Naive thymus-derived CD4-positive, alpha-beta T cell (primary cell): ENCODE measurements at places on chromosomes 4 and X.

- H3K4me1 ChIP-seq = no peaks in the 10 kb centered on the region
- H3K27me3 ChIP-seq = no peaks in the 10 kb centered on the region
- DNase-seq = no peak
- H3K36me3 ChIP-seq = no peaks in the 10 kb centered on the region
Measured at GRCh38 chr4:81870275-81870674, 398.6 kb upstream of the RASGEF1B start.

GRCh38 chrX:68647156-68647957 is at the start of gene STARD8:
STARD8 (plus strand) TSS chrX:68647666; CDS start chrX:68647883, 217 bp downstream.
- DNase-seq = no peak
- no peaks in the 10 kb centered on the region for H3K27me3 ChIP-seq
- no peak within 1 kb of the TSS for H3K27ac ChIP-seq

DNA sequence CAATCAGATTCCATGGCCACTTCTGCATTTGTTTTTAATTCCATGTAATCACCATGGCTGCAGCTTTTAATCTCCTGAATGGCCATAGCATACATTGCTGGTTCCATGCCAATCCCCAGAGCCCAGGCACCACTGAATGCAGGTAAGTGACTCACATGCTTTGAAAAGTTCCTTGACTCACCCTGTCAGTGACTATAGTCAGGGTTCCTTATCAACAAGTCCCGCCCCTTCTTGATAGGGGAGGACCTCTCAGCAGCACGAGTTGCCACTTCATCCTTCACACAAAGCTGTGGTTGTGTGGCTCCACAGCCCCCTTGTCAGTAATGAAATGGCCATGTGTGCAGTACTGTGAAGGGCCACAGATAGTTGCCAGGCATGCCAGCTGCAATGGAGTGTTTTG is 516.6 kb downstream of the PPARGC1A start:
- H3K36me3 ChIP-seq = no peaks in the 10 kb centered on the region
- H3K27me3 ChIP-seq = no peaks in the 10 kb centered on the region
- no peak for DNase-seq
- no peak overlapping the region for H3K4me3 ChIP-seq
- H3K4me1 ChIP-seq = no peaks in the 10 kb centered on the region
- no peak overlapping the region for H3K27ac ChIP-seq

GRCh38 chr4:8247047-8247930 is 22.3 kb upstream of the HTRA3 start:
- no peak for DNase-seq
- H3K27me3 ChIP-seq = no peaks in the 10 kb centered on the region

DNA sequence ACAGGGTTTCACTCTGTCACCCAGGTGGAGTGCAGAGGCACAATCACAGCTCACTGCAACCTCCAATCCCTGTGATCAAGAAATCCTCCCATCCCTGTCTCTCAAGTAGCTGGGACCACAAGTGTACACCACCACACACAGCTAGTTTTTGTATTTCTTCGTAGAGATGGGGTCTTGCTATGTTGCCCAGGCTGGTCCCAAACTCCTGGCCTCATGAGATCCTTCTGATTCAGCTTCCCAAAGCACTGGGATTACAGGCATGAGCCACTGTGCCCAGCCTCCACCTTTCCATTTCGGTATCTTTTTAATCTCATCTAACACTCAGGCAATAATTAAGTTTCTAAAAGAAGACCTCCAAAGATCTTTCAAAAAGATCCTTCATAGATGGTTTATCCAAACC is 22.9 kb downstream of the ADGRA3 start:
- no peaks in the 10 kb centered on the region for H3K4me1 ChIP-seq
- no peak for DNase-seq
- H3K36me3 ChIP-seq = no peaks in the 10 kb centered on the region
- H3K4me3 ChIP-seq = no peak overlapping the region
- H3K27ac ChIP-seq = no peak overlapping the region
- H3K27me3 ChIP-seq = no peaks in the 10 kb centered on the region

DNA sequence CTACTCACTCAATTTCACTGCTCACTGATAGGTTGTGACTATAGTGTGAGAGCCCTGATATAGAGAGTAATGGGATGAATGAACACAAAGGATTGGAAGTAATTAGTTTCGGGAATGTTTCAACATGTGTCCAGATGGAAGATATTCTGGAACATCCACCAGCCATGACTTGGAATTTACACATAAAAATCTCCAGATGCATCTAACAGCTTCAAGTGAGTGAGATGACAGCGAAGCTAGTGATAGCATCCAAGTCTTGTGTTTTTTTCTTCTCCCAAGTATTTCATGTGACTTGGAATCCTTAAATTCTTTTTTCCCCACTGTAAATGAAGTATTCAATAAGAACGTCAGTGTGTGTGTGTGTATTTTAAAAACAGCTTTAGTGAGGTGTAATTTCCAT is 82.1 kb downstream of the CLDN34 start:
- no peak for DNase-seq
- no peaks in the 10 kb centered on the region for H3K4me1 ChIP-seq
- no peak overlapping the region for H3K27ac ChIP-seq
- no peak overlapping the region for H3K4me3 ChIP-seq

DNA sequence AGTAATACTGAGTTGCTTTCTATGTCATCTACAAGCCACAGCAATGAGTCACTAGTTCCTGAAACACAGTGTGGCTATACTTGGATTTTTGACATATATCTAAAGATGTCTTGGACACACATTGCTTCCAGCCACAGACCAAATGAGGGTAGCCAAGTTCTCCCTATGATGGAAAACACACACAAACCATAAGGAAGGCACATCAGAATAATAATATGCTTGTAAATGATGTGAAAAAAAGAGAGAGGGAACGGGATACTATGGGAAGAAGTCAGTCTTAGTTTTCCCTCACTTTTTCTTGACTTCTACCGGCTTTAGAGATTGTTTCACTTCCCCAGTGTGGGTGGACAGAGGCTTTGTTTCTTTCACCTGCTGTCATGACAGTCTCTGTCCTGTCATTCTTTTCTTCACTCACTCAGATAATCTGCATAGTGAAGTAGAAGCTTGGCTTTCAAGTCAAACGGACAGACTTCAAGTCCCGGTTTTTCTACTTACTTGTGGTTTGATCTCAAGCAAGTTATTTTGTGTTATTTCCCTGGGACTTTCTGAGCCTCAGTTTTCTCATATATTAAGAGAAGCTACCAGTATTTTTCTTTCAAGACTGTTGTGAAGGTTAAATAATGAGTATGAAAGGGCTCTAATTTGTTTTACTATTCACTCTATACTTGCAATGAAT is 34.7 kb downstream of the P2RY10 start:
- H3K36me3 ChIP-seq = no peaks in the 10 kb centered on the region
- peaks cover 3% of the 10 kb centered on the region for H3K4me1 ChIP-seq
- H3K27ac ChIP-seq = no peak overlapping the region
- H3K4me3 ChIP-seq = no peak overlapping the region
